ENCODE measurements at places on chromosomes 5 and 9. TPM values are rescaled to one million over a fixed set of nuclear protein-coding genes. Genes with fewer than 3 reads are reported as not detected.

SLC25A25 gene
- polyA plus RNA-seq: 64.7 TPM

DOLPP1 gene
- 40.8 TPM for polyA plus RNA-seq

SEC61B gene
- 249 TPM for polyA plus RNA-seq

FBP2 gene
- polyA plus RNA-seq: not detected

NOTCH1 gene
- polyA plus RNA-seq: 12.3 TPM
